IMR-90 (cell line): ENCODE measurements at places on chromosomes 1 and 21. TPM values are rescaled to one million over a fixed set of nuclear protein-coding genes. Genes with fewer than 3 reads are reported as not detected.

CCDC28B gene
- total RNA-seq: 17.2 and 18.6 TPM in 2 replicates

PTPRC gene
- total RNA-seq: not detected in 2 replicates

LRRC41 gene
- total RNA-seq: 62.5 and 67.6 TPM in 2 replicates

FMOD gene
- total RNA-seq: 0.18 and 0.28 TPM in 2 replicates

TRAPPC10 gene
- total RNA-seq: 18.1 and 18.3 TPM in 2 replicates

SPATA1 gene
- total RNA-seq: under 0.01 and 0.56 TPM in 2 replicates

SYTL1 gene
- 0.18 and 0.28 TPM in 2 replicates for total RNA-seq

IL19 gene
- total RNA-seq: not detected in 2 replicates

RGS16 gene
- total RNA-seq: 0.18 and 0.28 TPM in 2 replicates

TPTE gene
- not detected in 2 replicates for total RNA-seq

RHD gene
- total RNA-seq: 0.28 TPM in 1 of 2 replicates, not detected in the other

TMIGD3 gene
- under 0.01 TPM in 1 of 2 replicates, not detected in the other for total RNA-seq

NOS1AP gene
- under 0.01 and 0.18 TPM in 2 replicates for total RNA-seq

ANGPTL3 gene
- not detected in 2 replicates for total RNA-seq

TTLL7 gene
- total RNA-seq: 8.1 and 13.3 TPM in 2 replicates

SYCP1 gene
- total RNA-seq: not detected in 2 replicates

HORMAD1 gene
- total RNA-seq: not detected in 2 replicates

TMPRSS15 gene
- not detected in 2 replicates for total RNA-seq

SPATA46 gene
- not detected in 2 replicates for total RNA-seq

SPRR4 gene
- not detected in 2 replicates for total RNA-seq

BLACAT1 gene
- total RNA-seq: under 0.01 TPM in 1 of 2 replicates, not detected in the other

SAMD11 gene
- 5.9 and 6.9 TPM in 2 replicates for total RNA-seq

CELF3 gene
- not detected in 2 replicates for total RNA-seq

ATP6V1G3 gene
- not detected in 2 replicates for total RNA-seq

PADI4 gene
- total RNA-seq: not detected in 2 replicates

LCE6A gene
- total RNA-seq: not detected in 2 replicates

PBXIP1 gene
- 24.2 and 28.3 TPM in 2 replicates for total RNA-seq

CYP4Z1 gene
- not detected in 2 replicates for total RNA-seq

LINGO4 gene
- total RNA-seq: not detected in 2 replicates
